ENCODE measurements at places on chromosomes 6 and 20. TPM values are rescaled to one million over a fixed set of nuclear protein-coding genes. Genes with fewer than 3 reads are reported as not detected.

DNA sequence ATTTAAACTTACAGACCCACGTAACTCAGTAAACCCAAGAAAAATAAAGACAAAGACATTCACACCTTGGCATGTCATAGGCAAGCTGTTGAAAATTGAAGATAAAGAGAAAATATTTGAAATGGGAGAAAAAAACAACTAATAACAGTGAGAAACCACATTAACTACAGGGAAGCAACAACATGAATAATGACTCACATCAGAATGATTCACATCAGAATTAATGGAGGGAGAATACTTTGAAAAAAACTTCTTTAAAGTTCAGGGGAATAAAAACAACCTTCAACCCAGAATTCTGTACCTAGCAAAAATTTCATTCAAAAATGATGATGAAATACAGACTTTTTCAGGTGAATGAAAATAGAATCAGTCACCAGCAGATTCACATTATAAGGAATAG lies 32.9 kb upstream of the SLC22A3 start:
- H3K27ac ChIP-seq, result no peak overlapping the region
- no peaks in the 10 kb centered on the region for H3K36me3 ChIP-seq
- no peaks in the 10 kb centered on the region for H3K4me1 ChIP-seq
- no peak overlapping the region for H3K4me3 ChIP-seq
- no peak for DNase-seq

DNA sequence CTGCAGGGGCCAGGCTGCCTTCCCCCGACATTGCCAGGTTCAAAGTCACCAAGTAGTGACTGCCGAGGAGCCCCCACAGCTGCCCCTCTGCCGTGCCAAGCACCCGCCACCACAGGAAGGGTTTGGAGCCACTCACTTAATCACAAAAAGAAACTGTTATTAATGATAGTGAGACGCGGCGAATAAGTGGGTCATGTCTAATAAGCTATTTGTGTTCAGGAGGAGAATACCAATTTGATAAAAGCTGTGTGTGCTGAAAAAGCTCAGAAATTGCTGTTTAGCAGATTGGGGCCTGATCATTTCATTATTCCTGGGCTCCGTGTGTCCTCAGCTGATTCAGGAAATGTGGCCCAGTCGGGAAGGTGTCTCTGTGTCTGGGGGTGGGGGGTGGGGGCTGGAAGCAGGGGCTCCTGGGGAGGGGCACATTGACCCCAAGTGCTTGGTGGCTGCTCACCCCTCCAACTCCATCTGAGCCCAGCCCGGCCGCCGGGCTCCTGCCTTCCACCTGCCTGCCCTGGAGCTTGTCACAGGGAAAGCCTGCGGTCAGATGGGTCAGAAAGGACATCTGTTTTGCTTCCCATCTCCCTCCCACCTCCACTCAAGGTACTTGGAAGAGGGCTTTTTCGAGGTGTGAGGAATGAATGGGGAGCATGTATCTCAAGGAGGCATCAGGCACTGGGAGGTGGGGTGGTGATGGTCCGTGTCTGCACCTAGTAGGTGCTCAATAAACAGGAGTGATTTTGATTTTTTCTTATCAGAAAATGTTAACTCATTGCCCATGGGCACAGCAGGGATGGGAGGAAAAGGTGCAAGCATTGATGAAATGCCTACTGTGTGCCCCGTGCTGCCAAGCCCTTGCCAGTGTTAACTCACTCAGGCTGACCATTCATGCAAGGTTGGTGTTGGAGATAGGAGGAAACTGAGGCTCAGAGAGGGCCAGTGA lies 3.0 kb downstream of the VSTM2L start:
- H3K4me1 ChIP-seq, result peaks cover 4% of the 10 kb centered on the region
- no peak overlapping the region for H3K27ac ChIP-seq
- no peak for DNase-seq

GRCh38 chr6:119426619-119427018 lies 77.1 kb upstream of the MAN1A1 start:
- no peak overlapping the region for H3K27ac ChIP-seq
- H3K27me3 ChIP-seq, result no peaks in the 10 kb centered on the region
- H3K36me3 ChIP-seq, result no peaks in the 10 kb centered on the region
- DNase-seq, result no peak
- no peaks in the 10 kb centered on the region for H3K4me1 ChIP-seq

GRCh38 chr20:59010321-59010994 lies 3.4 kb upstream of the CTSZ start:
- no peaks in the 10 kb centered on the region for H3K27me3 ChIP-seq
- H3K36me3 ChIP-seq, result no peaks in the 10 kb centered on the region
- H3K4me3 ChIP-seq, result no peak overlapping the region
- peaks cover 21% of the 10 kb centered on the region for H3K4me1 ChIP-seq
- no peak overlapping the region for H3K27ac ChIP-seq

DNA sequence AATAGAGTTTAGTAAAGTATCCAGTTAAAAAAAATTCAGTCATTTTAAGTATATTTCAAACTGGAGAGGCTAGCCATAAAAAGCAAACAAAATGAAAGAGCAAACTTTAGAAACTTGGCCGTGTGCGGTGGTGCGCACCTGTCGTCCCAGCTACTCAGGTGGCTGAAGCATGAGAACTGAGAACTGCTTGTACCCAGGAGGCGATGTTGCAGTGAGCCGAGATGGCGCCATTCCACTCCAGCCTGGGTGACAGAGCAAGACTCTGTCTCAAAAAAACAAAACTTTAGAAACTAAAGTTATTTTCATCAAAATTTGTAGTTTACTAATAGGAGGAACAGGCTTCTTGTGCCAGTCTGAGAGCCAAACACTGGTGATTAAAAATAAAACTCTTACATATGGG lies 100.2 kb upstream of the POPDC3 start:
- H3K4me3 ChIP-seq, result no peak overlapping the region
- H3K36me3 ChIP-seq, result no peaks in the 10 kb centered on the region
- no peaks in the 10 kb centered on the region for H3K27me3 ChIP-seq
- no peaks in the 10 kb centered on the region for H3K4me1 ChIP-seq
- H3K27ac ChIP-seq, result no peak overlapping the region

GRCh38 chr6:132187816-132188215 lies 213.5 kb downstream of the MOXD1 start:
- no peaks in the 10 kb centered on the region for H3K36me3 ChIP-seq
- no peak overlapping the region for H3K27ac ChIP-seq
- DNase-seq, result no peak
- no peak overlapping the region for H3K4me3 ChIP-seq

GRCh38 chr6:69285054-69285453 lies 511.8 kb downstream of the LMBRD1 start:
- no peaks in the 10 kb centered on the region for H3K36me3 ChIP-seq
- no peak overlapping the region for H3K27ac ChIP-seq
- no peak overlapping the region for H3K4me3 ChIP-seq
- DNase-seq, result no peak
- H3K27me3 ChIP-seq, result no peaks in the 10 kb centered on the region

The ZNF165 gene
- polyA plus RNA-seq, result 1.1 TPM

GRCh38 chr6:139944131-139944530 lies 569.7 kb upstream of the CITED2 start:
- H3K27me3 ChIP-seq, result no peaks in the 10 kb centered on the region
- no peak overlapping the region for H3K27ac ChIP-seq
- H3K4me1 ChIP-seq, result no peaks in the 10 kb centered on the region
- no peaks in the 10 kb centered on the region for H3K36me3 ChIP-seq
- no peak for DNase-seq

All from adrenal gland (tissue), 19 donors.